Activated naive CD8-positive, alpha-beta T cell treated with anti-CD3 and anti-CD28 coated beads, Interleukin-2, amount 50 U/mL, for 24 hours (primary cell): ENCODE measurements at places on chromosomes 3 and 15.
A peak's percentile ranks its signal among the peaks of the same experiment; 100 is the strongest.

DNA sequence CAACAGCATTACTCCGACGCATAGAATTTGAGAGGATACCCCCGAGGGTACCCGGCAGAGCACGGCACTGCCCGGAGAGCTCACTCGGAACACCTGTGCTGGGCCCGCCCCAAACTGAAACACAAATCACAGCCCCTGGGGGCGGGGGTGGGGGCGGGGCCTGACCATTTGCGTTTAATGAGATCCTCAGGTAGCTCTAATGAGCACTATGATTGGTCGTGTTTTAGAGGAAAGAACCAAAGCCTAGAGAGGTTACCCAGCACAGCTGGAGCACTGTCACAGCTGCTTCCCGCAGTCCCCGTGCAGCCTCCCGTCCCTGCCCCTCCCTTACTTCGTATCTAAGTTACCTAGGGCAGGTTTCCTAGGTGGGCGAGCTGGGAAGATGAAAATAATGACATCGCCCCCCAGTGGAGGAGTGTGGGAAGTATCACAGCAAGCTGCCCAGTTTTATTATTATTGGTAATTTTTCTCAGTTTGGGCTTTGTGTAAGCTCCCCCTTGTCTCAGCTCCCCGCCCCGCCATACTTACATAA is 187.1 kb downstream of the PDE8A start:
- peak; percentile 18 for DNase-seq

- DNase-seq, result no peak
Measured at GRCh38 chr3:119973018-119973646, 121.1 kb downstream of the GSK3B start.

DNA sequence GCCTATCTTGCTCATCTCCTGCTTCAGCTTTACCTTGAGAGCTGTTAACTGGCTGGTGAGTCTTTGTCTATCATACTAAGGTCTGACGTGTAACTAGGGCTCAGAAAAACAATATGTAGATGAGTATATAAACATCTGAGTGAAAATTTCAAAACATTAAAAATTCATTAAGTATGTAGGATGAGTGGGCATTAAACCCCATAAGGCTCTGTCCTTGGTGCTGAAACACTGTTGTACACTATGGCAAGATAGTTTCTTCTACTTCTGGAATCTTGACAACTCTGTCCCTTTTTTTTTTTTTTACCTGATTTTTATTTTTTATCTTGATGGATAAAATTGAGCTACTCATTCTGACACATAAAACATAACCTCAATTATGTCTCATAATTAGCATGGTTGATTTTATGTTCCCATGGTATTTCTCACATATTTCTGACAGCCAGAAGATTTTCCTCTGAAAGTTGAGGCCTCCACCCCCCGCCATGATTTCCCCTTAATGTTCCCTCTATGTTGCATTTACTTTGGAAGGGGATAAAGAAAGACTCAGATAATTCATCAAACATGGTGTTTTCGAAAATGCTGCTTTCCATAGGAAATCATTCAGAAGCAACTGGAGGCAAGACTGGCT is 54.3 kb downstream of the DGKG start:
- DNase-seq, result peak; percentile 7

DNA sequence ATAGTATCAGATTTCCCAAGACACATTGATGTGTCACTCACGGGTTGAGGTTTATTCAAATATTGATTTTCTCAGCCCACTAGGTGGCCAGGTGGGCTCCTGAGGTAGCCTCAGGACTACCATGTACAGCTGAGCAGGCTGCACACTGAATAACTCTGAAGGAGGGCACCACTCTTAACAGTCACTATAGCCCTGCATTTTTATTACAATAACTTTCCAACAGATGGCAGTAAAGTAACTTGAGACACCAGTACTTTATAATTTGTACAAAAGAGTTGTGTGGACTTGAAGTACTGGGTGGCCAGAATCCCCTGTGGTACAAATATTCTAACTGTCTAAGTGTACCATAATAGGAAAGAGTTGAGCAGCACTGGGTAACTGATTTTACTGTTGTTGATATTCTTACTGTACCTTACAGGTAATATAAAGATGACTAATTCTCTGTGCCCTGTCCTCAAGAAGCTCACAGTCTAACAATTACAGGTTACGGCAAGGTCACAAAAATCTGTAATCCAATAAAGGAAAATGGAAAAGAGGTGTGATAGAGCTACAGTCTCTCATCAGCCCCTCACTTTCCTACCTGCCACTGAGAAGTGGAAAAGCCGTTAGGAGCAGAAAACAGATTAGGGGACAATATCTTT is 76.0 kb downstream of the ETFA start:
- no peak for DNase-seq

- no peak for DNase-seq
Measured at GRCh38 chr3:55147856-55148720, 220.2 kb upstream of the LRTM1 start.

- peak; percentile 67 for DNase-seq
Measured at GRCh38 chr3:196537319-196537984, 22.3 kb upstream of the SMCO1 start.

DNA sequence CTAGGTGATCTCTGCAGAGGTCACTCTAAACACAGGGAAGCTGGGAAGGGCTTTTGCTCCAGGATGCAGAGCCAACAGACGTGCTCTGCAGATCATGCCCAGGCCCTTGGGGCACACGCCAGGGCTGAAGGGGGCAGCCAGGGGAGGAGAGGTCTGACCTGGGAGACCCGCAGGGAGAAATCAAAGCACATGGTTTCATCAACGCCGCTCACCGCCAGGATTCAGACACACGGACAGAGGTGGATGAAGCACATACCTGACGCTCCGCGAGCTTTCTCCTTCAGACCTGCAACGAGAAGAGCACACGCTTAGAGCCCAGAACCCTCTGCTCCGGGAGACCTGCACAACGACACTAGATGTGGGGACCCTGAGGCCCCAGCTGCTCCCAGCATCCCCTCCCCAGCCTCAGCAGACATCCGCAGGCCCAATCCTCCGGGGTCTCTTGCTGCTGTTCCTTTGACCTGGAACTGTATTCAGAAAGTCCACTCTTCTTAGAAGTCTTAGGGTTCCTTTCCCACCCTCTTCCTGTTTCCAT is 90.7 kb upstream of the IQSEC1 start:
- no peak for DNase-seq

DNA sequence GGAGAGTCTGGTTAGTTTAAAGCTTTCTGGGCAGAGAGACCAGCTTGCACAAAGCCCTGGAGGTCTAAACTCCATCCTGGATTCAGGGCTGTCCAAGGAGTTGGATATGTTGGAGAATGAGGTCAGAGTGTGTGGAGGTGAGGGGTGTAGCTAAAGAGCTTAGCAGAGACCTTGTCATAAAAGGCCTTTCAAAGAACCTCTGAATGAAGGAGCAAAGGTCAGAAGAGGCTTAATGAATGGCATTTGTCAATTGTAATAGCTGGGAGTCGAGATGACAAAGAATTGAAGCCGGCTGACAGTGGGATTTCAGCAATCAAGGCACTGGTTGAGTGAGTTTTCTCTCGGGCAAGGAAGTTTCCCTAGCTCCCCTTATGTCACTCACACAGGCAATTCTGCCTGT is 202.6 kb downstream of the PDCD6IP start:
- DNase-seq, result no peak

- no peak for DNase-seq
Measured at GRCh38 chr15:59172289-59172901, 34.2 kb upstream of the LDHAL6B start.

- DNase-seq, result no peak
Measured at GRCh38 chr15:82135638-82136037, 89.8 kb upstream of the MEX3B start.

GRCh38 chr3:69164296-69164695 is 41.9 kb upstream of the LMOD3 start:
- no peak for DNase-seq

DNA sequence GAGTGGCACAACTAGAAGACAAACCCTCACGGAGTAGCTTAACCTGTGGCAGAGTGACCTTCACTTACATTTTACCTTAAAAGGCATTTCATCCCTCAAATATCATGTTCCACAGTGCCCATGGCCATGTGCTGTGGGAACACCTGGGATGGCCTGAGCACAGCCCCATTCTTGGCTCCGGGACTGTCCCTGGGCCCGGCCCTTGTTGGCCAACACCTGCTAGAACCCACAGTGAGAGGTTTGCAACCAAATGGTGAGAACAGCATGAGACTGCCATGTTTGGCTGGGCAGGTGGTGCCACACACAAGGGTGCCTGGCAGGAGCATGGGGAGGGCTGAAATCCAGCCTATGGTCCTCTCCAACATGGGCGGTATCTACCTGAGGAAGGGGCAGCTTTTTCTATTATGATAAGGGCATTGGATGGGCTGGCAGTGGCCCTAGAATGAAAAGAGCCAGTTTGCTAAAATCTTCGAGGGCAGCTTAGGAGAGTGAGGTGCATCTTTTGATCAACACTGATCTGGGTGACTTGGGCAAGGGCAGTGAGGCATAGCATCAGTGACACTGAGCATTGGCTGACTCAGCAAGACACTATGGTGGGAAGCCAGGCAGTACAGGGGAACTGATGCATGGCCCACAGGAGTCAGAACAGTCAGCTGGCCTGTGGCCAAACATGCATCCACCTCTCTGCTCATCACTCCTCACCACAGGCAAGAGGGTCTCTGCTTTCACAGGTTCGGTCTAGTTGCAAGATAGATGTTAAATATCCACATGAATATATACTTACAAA is 53.9 kb downstream of the SYNM start:
- DNase-seq, result no peak

DNA sequence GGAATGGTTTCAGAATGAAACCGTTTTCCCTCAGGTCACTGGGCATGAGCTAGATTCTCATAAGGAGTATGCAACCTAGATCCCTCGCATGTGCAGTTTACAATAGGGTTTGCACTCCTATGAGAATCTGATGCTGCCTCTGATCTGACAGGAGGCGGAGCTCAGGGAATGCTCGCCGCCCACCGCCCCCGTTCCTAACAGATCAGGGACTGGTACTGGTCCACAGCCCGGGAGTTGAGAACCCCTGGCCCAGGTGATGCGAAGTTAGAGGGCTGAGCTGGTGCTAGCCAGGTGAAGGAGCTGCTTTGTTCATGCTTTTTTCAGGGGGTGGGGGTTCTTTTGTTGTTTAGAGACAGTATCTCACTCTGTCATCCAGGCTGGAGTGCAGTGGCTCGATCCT is 15.5 kb upstream of the PLXNA1 start:
- DNase-seq, result no peak
